ENCODE measurements at places on chromosomes 3 and 15. TPM values are rescaled to one million over a fixed set of nuclear protein-coding genes. Genes with fewer than 3 reads are reported as not detected.
A peak's percentile ranks its signal among the peaks of the same experiment; 100 is the strongest.

DNA sequence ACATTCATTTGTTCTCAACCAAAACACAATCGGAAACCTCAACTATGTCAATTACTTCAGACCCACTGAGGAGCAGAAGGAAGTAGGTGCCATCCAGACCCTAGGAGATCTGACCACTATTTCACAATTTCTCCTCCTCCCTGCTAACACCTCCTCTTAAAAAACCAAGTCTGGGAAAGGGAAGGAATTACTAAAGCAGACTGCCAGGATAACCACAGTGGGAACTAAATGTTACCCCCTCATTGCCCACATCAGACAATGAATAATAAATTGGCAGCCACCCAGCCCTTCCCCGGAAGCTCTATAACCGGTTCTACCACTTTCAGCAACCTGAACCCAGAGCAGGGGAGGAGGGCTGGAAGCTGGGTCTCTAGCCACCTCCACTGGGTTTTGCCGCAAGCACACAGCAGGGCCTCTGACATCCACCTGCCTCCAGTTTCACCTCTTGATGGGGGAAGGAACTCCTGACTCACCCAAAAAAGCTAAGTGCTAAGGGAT lies 17.6 kb downstream of the C15orf62 start:
- no peak for DNase-seq
- no peaks in the 10 kb centered on the region for H3K4me1 ChIP-seq
- H3K4me3 ChIP-seq = no peak overlapping the region
- no peaks in the 10 kb centered on the region for H3K27me3 ChIP-seq
- no peaks in the 10 kb centered on the region for H3K36me3 ChIP-seq

GRCh38 chr3:116994351-116994879 lies 284.8 kb downstream of the TUSC7 start:
- no peaks in the 10 kb centered on the region for H3K36me3 ChIP-seq
- H3K4me3 ChIP-seq = no peak overlapping the region
- H3K4me1 ChIP-seq = no peaks in the 10 kb centered on the region
- H3K27ac ChIP-seq = no peak overlapping the region

- H3K36me3 ChIP-seq = no peaks in the 10 kb centered on the region
- no peak overlapping the region for H3K27ac ChIP-seq
- no peak overlapping the region for H3K4me3 ChIP-seq
- no peak for DNase-seq
These were observed 1241.5 kb upstream of the GBE1 start for GRCh38 chr3:83002869-83003445.

CHRNB4 gene
- total RNA-seq = not detected

GRCh38 chr15:63402498-63403253 lies 21.0 kb upstream of the CA12 start:
- no peak overlapping the region for H3K4me3 ChIP-seq
- H3K4me1 ChIP-seq = no peaks in the 10 kb centered on the region
- no peak for DNase-seq
- H3K27ac ChIP-seq = no peak overlapping the region

SEMA3G gene
- 91.2 TPM for total RNA-seq

- no peaks in the 10 kb centered on the region for H3K4me1 ChIP-seq
- no peak overlapping the region for H3K27ac ChIP-seq
- no peak overlapping the region for H3K4me3 ChIP-seq
- H3K36me3 ChIP-seq = no peaks in the 10 kb centered on the region
- no peaks in the 10 kb centered on the region for H3K27me3 ChIP-seq
- no peak for DNase-seq
These were observed 194.2 kb upstream of the DNAJC19 start for GRCh38 chr3:181183764-181184163.

DNA sequence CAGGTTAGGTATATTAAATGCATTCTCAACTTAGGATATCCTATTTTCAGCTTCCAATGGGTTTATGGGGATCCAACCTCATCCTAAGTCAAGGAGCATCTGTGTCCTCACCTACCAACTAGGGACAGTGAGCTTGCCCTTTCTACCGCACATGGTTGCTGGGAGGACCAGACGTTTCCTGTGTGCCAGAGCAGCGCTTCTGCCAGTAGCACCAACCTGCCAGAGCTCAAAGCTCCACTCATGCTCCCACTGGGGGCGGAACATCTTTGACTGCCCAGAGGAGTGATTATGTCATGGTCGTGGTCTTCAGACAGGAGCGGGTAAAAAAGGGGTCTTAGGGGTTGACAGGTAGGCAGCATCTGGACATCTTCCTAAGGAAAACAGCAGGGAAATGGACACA lies 24.7 kb downstream of the XPC start:
- H3K27me3 ChIP-seq = no peaks in the 10 kb centered on the region
- no peak for DNase-seq
- no peak overlapping the region for H3K27ac ChIP-seq
- H3K4me1 ChIP-seq = no peaks in the 10 kb centered on the region

DNA sequence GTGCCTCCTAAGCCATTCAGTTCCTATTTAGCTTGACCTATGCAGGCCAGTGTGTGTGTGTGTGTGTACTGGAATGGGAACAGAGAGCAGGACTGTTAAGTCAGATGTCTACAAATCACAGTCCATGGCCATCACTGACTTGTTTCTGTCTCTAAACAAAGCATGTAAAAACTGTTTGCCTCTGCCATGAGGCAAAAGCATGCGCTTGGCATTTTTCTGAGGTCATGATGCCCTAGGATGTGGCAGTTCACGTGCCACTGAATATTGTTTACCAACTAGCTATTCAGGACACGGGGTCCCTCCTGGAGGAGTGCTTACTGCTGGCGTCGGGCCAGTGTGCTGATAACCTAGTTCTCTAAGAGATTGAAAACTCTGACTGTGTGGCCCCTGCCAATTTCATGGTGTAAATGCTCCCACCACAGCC lies 8.2 kb upstream of the ATP13A3 start:
- no peaks in the 10 kb centered on the region for H3K36me3 ChIP-seq
- no peak overlapping the region for H3K27ac ChIP-seq
- no peaks in the 10 kb centered on the region for H3K27me3 ChIP-seq

FAM81A gene
- 1.5 TPM for total RNA-seq

DNA sequence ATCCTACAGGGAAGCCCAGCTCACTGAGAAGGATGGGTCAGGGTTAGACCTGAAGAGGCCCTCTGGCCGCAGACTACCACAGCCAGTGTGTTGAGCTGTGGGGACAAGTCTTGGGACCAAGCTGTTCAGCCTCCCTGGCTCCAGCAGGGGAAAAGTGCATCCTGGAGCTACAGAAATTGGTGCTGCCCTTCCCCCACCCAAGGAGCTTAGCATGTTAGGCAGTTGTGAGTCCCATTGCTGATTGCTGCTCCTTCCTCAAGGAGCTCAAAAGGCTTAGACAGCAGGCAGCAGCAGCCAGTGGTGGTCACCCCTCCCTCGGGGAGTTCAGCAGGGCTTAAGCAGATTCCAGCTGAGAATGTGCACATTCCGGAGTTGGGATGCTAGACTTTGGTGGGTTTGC lies 165.6 kb downstream of the ATP8B4 start:
- no peak overlapping the region for H3K27ac ChIP-seq
- no peak overlapping the region for H3K4me3 ChIP-seq
- DNase-seq = no peak
- H3K4me1 ChIP-seq = no peaks in the 10 kb centered on the region
- no peaks in the 10 kb centered on the region for H3K36me3 ChIP-seq

DNA sequence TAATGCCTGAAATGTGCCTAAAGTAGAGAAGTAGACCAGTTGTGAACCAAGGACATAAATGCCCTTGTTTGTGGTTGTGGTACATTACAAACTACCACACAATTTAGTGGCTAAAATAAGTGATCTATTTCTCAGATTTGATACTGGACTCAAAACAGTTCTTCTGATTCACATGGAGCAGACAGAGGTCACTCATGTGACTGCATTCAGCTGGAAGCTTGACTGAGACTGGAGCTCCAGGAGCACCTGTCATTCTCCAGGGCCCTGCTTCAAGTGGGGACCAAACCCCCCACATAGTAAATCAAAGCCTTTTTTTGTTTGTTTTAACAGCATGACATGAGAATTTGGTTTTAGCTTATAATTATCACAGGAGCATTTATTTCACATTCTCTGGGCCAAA lies 301.2 kb downstream of the OXSM start:
- H3K27me3 ChIP-seq = no peaks in the 10 kb centered on the region
- DNase-seq = no peak
- H3K4me3 ChIP-seq = no peak overlapping the region
- no peaks in the 10 kb centered on the region for H3K36me3 ChIP-seq
- no peak overlapping the region for H3K27ac ChIP-seq
- no peaks in the 10 kb centered on the region for H3K4me1 ChIP-seq

- no peaks in the 10 kb centered on the region for H3K4me1 ChIP-seq
- no peak overlapping the region for H3K4me3 ChIP-seq
- no peak for DNase-seq
- H3K27me3 ChIP-seq = no peaks in the 10 kb centered on the region
These were observed 754.2 kb downstream of the OTOL1 start for GRCh38 chr3:162250782-162251181.

DNA sequence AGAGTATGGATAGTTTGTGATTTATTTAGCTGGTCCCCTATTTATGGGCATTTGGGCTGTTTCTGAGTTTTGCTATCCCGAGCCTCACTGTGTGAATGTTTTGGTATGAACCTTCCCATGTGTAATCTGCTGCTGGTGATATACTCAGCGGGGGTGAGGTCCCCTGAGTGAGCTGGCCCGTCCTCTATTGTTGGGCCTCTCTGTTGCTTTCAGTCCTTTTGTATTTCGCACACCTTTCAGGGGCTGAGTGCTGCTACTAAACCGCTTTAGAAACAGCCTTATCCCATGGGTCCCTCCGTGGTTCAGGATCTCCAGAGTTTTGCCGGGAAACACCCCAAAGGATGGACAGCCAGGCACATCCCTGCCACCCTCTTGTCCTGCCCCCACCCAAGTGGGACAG lies 94.5 kb downstream of the WNT7A start:
- no peaks in the 10 kb centered on the region for H3K27me3 ChIP-seq
- no peaks in the 10 kb centered on the region for H3K36me3 ChIP-seq
- no peak overlapping the region for H3K4me3 ChIP-seq
- H3K4me1 ChIP-seq = no peaks in the 10 kb centered on the region

C3orf20 gene
- not detected for total RNA-seq

GRAMD1C gene
- 3.5 TPM for total RNA-seq

- DNase-seq = no peak
- H3K36me3 ChIP-seq = no peaks in the 10 kb centered on the region
- H3K4me3 ChIP-seq = no peak overlapping the region
- H3K27me3 ChIP-seq = no peaks in the 10 kb centered on the region
These were observed 379.0 kb upstream of the IL12A start for GRCh38 chr3:159609625-159610024.

DNA sequence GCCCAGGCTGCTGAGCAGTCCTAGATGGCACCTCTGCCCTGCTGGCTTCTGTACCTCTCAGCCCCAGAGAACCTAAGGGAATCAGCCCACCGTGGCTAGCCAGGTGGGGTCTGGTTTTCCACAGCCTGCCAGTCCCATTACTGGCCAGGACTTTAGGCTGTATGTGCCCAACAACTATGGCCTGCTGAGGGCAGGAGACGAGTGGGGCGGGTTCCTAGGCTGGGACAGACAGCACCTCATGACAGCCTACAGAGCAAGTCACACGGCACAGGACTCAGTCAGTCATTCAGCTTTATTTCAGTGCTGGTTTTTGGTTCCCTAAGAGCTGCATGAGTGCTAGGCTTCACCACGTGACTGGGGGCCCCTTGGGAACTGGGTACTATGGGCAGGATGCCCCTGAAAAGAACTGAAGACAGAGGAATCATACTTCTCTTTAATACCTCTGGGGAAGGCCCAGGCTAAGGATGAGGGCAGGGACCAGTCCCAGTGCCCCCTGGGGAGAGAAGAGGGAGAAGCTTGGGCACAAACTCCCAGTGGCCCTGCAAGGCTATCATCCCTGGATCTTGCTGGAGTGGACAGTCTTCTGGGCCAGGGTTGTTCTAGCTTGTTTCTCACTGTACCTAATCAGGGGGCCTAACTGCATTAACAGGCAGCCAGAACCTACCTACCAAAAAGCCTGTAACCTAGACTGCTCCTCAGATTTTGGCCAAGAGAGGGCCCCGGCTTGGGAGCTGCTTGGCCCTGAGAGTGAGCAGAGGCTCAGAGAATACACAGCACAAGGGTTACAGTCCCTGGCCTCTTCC lies 14.8 kb downstream of the CLK3 start:
- no peak overlapping the region for H3K4me3 ChIP-seq
- DNase-seq = no peak
- H3K27me3 ChIP-seq = no peaks in the 10 kb centered on the region
- no peaks in the 10 kb centered on the region for H3K36me3 ChIP-seq
- no peaks in the 10 kb centered on the region for H3K4me1 ChIP-seq

- H3K27me3 ChIP-seq = no peaks in the 10 kb centered on the region
- H3K4me3 ChIP-seq = no peak overlapping the region
- no peaks in the 10 kb centered on the region for H3K4me1 ChIP-seq
These were observed 77.1 kb downstream of the BFSP2 start for GRCh38 chr3:133476971-133477375.

FOXP1 gene
- 137 TPM for total RNA-seq

DCLK3 gene
- total RNA-seq = 1.5 TPM

- peaks cover 3% of the 10 kb centered on the region for H3K4me1 ChIP-seq
- no peak overlapping the region for H3K4me3 ChIP-seq
- H3K36me3 ChIP-seq = no peaks in the 10 kb centered on the region
These were observed 40.9 kb downstream of the HRH1 start for GRCh38 chr3:11195201-11195600.

- no peaks in the 10 kb centered on the region for H3K4me1 ChIP-seq
- no peak overlapping the region for H3K27ac ChIP-seq
- no peak overlapping the region for H3K4me3 ChIP-seq
- no peaks in the 10 kb centered on the region for H3K36me3 ChIP-seq
- H3K27me3 ChIP-seq = no peaks in the 10 kb centered on the region
These were observed 29.1 kb upstream of the ST6GAL1 start for GRCh38 chr3:186901135-186901734.

- H3K4me1 ChIP-seq = no peaks in the 10 kb centered on the region
- DNase-seq = no peak
- H3K27me3 ChIP-seq = no peaks in the 10 kb centered on the region
- no peak overlapping the region for H3K27ac ChIP-seq
- H3K4me3 ChIP-seq = peak overlapping the region; percentile 76
These were observed 1.2 kb upstream of the LRRC34 start for GRCh38 chr3:169813757-169814517.

DNA sequence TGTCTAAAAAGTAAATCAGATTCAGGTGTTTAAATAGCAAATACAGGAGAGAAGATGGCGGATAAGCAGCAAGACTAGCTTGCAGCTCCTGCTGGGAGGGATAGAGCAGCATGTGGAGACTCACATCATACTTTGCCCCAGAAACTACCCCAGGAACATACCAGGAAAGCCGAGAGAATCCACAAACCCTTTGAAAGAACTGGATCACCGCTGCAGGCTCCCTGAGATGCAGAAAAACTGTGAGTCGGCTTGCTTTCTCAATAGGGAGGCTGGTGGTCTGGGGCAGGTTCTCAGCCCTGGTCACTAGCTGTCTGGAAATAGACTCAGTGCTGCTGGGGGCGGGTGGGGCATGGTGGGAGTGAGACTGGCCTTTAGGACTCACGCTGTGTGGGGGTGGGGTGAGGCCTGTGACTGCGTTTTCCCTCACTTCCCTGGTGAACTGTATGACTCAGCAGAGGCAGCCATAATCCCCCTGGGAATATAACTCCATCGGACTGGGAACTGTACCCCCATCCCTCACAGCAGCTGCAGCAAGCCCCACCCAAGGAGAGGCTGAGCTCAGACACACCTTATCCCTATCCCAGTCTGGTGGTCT lies 142.8 kb downstream of the CNTN6 start:
- DNase-seq = no peak
- no peaks in the 10 kb centered on the region for H3K27me3 ChIP-seq
- no peak overlapping the region for H3K27ac ChIP-seq
- H3K36me3 ChIP-seq = no peaks in the 10 kb centered on the region

- peak overlapping the region; percentile 60 for H3K27ac ChIP-seq
- H3K4me3 ChIP-seq = no peak overlapping the region
- H3K36me3 ChIP-seq = no peaks in the 10 kb centered on the region
- H3K27me3 ChIP-seq = no peaks in the 10 kb centered on the region
- DNase-seq = no peak
- peaks cover 7% of the 10 kb centered on the region for H3K4me1 ChIP-seq
These were observed 242.7 kb downstream of the THSD4 start for GRCh38 chr15:71357967-71358366.
